ENCODE measurements at places on chromosomes 1 and 21. TPM values are rescaled to one million over a fixed set of nuclear protein-coding genes. Genes with fewer than 3 reads are reported as not detected.
A peak's percentile ranks its signal among the peaks of the same experiment; 100 is the strongest.

The ITGB2 gene
- 92.1 TPM for polyA plus RNA-seq

The CR1L gene
- polyA plus RNA-seq, result 0.63 TPM

The CFH gene
- polyA plus RNA-seq, result 7.3 TPM

DNA sequence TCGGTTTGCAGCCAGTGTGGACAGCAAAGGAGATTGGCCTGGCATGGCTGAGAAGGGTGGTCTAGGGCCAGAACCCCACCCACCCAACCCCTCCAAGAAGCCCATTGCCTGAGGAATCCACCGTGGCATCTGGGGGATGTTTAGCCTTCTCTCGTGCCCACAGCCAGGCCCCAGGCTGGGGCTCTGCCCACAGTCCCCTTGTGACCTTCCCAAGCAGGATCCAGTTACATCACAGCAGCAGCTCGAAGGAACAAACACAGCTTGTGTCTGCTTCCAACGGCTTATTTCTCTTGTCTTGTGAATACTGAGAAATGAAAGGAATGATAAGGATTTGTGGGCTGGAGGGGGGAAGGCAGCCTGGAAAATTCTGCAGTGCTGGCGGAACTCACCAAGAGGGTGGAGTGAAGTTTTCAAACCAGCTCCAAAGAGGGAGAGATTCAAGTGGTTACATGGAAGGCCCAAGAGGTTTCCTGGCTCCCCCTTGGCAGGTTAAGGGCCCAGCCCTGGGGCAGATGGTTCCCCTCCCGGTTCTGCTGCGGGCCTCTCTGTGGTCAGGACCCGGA is 61.6 kb downstream of the DHRS3 start:
- peaks cover 31% of the 10 kb centered on the region for H3K4me1 ChIP-seq
- H3K4me3 ChIP-seq, result no peak overlapping the region
- DNase-seq, result no peak
- no peaks in the 10 kb centered on the region for H3K36me3 ChIP-seq

DNA sequence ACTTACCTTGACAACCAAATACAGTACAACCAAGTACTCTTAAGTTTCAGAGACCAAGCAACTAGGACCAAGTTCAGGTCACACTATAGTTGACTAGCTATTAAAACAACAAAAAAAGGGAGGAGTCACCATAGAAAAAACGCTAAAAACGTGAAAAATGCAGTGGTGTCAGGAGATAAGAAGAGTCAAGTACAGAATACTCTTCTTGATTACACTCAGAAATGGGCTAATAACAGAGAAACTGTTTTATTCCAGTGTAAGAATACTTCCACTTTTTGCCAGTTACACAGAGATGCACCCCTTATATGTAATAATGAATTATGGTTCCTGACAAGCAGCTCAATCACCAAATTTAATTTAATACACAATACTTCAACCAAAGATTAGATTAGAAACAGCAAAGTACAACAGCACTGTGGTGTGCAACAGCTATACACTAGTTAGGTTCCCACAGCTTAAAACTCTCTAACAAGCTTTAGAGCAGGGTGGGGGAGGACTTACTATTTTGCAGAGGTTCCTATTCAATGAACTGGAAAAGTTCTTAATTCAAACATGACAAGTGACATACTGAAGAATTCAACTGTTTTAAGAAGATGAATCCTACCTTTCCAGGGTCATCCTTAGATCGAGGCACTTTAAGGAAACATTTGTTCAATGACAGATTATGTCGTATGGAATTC is 70.4 kb downstream of the FOXJ3 start:
- H3K27ac ChIP-seq, result no peak overlapping the region
- no peaks in the 10 kb centered on the region for H3K27me3 ChIP-seq
- no peaks in the 10 kb centered on the region for H3K4me1 ChIP-seq
- no peak for DNase-seq
- H3K36me3 ChIP-seq, result no peaks in the 10 kb centered on the region

- no peak overlapping the region for H3K4me3 ChIP-seq
- H3K27me3 ChIP-seq, result peaks cover 3% of the 10 kb centered on the region
- no peak for DNase-seq
- no peaks in the 10 kb centered on the region for H3K36me3 ChIP-seq
- peaks cover 3% of the 10 kb centered on the region for H3K4me1 ChIP-seq
- no peak overlapping the region for H3K27ac ChIP-seq
These were observed 22.4 kb upstream of the ARHGAP29 start for GRCh38 chr1:94259635-94260289.

DNA sequence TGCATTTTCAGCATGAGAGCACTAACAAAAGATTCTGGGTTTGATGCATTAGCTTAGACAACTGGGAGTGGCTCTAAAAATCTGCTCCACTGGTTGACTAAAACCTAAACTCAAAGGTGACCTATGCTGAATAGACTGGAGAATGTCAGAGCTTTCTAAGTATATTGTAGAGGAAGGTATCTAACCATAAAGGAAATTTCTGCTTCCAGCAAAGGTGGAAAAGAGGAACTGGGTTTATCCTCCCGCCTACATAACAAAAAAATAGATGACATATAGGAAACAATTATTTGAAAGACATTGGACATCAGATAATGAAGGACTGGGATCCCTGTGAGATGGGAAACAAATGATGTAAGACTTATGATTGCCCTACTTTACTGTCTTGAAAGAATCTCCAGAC is 35.8 kb upstream of the CR2 start:
- DNase-seq, result no peak
- no peak overlapping the region for H3K4me3 ChIP-seq
- no peak overlapping the region for H3K27ac ChIP-seq
- H3K36me3 ChIP-seq, result no peaks in the 10 kb centered on the region

DNA sequence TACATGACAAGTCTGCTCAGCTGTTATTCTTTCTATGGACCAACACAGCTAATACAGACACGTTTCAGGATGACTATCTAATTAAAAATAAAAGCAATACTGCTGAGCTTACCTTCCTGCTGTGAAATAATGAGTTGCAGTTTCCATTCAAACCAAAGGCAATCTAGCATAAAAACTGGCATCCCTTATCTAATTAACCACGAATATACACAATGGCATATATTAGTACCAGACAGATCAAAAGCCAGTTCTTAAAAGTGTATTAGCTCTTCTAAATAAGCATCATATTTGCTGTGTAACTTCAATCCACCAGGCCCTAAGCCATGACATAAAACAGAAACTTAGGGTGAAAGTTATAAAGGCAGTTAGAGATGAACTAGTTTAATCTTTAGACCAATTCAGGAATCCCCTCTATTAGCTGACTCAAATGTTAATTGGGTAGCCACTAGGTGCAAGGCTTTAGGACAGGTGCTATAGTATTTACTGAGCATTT is 20.6 kb downstream of the TESK2 start:
- no peak for DNase-seq
- no peak overlapping the region for H3K27ac ChIP-seq
- H3K4me3 ChIP-seq, result no peak overlapping the region

DNA sequence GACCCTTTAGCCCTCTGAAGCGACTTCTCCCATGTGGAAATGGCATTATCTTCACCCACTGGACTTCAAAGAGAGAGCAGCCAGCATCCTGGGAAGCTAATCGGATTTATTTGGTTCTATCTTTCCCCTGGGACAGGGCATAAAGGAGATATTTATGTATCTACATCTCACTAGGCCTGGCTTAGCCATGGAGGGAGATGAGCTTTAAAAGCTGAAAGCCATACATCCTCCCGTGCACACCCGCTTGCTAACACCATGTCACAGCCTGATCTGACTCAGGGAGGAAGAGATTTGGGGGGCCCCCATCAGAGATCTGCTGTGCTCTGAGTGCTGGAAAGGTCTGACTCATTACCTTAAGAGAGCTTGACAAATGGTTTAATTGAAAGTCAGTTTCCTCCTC is 155.9 kb downstream of the PLXNA2 start:
- H3K4me3 ChIP-seq, result no peak overlapping the region
- peaks cover 17% of the 10 kb centered on the region for H3K4me1 ChIP-seq
- DNase-seq, result no peak
- no peaks in the 10 kb centered on the region for H3K36me3 ChIP-seq
- no peak overlapping the region for H3K27ac ChIP-seq

DNA sequence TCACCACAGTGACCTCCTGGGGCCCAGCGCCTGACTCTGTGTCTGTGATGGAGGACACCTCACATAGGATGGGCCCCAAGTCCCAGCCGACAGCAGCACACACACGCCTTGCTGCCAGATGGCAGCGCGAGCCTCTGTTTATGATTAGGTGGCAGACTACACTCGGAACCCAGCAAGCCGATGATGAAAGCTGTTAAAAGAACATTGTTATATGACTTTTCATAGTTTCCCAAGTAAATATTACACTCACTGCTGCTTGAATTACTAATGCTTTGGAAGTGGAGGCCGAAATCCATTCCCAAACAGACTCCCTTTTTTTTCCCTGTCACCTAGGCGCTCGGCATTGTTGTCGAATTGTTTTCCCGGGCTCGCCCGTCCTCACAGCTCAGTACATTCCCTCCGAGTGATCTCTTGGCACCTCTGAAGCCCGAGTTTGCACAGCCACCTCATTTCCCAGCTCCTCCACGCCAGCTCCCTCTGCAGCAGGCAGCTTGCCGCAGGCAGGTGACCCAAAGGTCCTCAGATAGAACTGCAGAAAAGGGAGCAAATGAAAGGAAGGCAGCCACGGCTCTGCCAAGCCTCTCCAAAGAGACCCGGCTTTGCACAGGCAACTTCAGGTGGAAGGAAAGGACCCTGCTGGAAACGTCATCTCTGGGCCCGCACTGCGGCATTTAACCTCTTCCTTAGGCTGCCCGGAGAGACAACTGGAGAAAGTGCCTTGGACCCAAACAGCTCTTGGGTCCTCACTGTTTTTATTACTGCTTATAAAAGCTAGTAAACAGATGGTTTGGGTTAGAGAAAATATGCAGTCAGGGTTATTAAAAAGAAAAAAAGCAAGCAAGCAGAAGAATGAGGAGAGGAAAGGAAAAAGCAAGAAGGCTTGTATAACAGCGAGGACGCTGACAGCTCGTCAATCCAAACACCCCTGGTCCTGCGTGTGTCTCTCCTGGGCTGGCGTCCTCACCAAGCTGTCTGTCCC is 72.2 kb upstream of the SLC25A33 start:
- H3K4me3 ChIP-seq, result no peak overlapping the region
- H3K27ac ChIP-seq, result no peak overlapping the region
- DNase-seq, result no peak
- H3K36me3 ChIP-seq, result no peaks in the 10 kb centered on the region

DNA sequence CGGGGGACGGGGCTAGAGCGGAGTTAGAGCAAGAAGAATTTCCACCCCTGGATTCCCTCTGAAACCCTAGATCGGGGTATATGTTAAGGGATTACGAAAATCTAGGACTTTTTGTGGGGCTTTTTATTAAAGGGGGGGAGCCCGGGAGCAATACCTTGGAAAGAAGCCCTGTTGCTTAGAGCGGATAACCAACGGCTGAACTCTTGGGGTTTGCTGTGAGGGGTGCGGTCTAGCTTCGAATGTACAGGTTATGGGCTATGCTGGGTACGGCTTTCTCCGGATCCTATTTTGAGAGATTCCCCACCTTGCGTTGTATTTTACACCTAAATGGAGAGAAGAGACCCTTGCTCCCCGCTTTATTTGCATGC is 626 bp downstream of the DYRK3 start:
- H3K4me1 ChIP-seq, result peaks cover 43% of the 10 kb centered on the region
- H3K27ac ChIP-seq, result peak overlapping the region; percentile 63
- no peak for DNase-seq
- no peaks in the 10 kb centered on the region for H3K27me3 ChIP-seq

DNA sequence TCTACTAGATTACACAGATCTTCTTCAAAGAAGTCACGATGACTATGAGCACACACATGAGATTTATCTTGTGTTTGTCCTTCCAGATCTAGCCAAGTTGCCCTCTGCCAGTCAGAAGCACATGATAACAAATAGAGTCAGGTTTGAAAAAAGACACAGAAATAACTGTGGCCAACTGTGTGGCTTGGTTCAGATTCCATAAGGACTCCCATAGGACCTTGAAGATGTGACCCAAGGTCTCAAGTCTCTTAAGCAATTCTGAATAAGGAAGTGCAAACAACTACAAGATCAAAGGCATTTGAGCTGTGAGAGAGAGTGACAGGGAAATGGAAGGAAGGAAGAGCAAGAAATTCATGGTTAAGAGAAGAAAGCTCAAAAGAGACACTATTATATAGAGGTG is 194.0 kb downstream of the PLPP3 start:
- H3K4me1 ChIP-seq, result no peaks in the 10 kb centered on the region
- no peak overlapping the region for H3K4me3 ChIP-seq
- H3K27ac ChIP-seq, result no peak overlapping the region
- DNase-seq, result no peak

DNA sequence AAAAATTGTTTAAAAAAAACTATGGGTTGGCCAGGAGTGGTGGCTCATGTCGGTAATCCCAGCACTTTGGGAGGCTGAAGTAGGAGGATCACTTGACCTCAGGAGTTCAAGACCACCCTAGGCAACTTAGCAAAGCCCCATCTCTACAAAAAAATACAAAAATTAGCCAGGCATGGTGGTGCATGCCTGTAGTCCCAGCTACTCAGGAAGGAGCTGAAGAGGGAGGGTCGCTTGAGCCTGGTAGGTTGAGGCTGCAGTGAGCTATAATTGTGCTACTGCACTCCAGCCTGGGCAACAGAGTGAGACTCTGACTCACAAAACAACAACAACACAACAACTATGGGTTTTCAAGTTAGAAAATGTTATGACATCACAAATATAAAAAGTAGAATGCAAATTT is 16.4 kb downstream of the SLAMF7 start:
- peak overlapping the region; percentile 44 for H3K27ac ChIP-seq
- DNase-seq, result no peak
- H3K4me3 ChIP-seq, result no peak overlapping the region
- peaks cover 10% of the 10 kb centered on the region for H3K36me3 ChIP-seq
- H3K27me3 ChIP-seq, result no peaks in the 10 kb centered on the region
